ENCODE measurements at places on chromosomes 2 and 18. TPM values are rescaled to one million over a fixed set of nuclear protein-coding genes. Genes with fewer than 3 reads are reported as not detected.

SH3BP4 gene
- total RNA-seq = 25.4 TPM

APOB gene
- total RNA-seq = under 0.01 TPM

ARHGEF4 gene
- 4.8 TPM for total RNA-seq

RGPD3 gene
- 0.09 TPM for total RNA-seq

KIF3C gene
- 7.0 TPM for total RNA-seq

CABYR gene
- total RNA-seq = 3.6 TPM

OSBPL1A gene
- total RNA-seq = 43.5 TPM

STRN gene
- 10.5 TPM for total RNA-seq

MOGAT1 gene
- total RNA-seq = not detected

FOXI3 gene
- not detected for total RNA-seq

TBR1 gene
- not detected for total RNA-seq

NGEF gene
- total RNA-seq = 0.74 TPM

KIAA2012 gene
- under 0.01 TPM for total RNA-seq

CREG2 gene
- total RNA-seq = 0.14 TPM

MATN3 gene
- 1.5 TPM for total RNA-seq

COLEC11 gene
- 0.57 TPM for total RNA-seq

PAX8 gene
- total RNA-seq = 0.14 TPM

MEP1B gene
- total RNA-seq = not detected

ATP6V1C2 gene
- under 0.01 TPM for total RNA-seq

LRRC30 gene
- not detected for total RNA-seq

RNU2-63P gene
- 325 TPM for total RNA-seq

PLCL1 gene
- total RNA-seq = 1.1 TPM

All from smooth muscle cell of bladder (primary cell).